ENCODE measurements at places on chromosomes 11 and 22.

- DNase-seq = peak; percentile 66
These were observed 1.8 kb downstream of the FJX1 start for GRCh38 chr11:35619855-35620640.

- DNase-seq = no peak
These were observed 45.8 kb upstream of the SLN start for GRCh38 chr11:107757661-107758060.

DNA sequence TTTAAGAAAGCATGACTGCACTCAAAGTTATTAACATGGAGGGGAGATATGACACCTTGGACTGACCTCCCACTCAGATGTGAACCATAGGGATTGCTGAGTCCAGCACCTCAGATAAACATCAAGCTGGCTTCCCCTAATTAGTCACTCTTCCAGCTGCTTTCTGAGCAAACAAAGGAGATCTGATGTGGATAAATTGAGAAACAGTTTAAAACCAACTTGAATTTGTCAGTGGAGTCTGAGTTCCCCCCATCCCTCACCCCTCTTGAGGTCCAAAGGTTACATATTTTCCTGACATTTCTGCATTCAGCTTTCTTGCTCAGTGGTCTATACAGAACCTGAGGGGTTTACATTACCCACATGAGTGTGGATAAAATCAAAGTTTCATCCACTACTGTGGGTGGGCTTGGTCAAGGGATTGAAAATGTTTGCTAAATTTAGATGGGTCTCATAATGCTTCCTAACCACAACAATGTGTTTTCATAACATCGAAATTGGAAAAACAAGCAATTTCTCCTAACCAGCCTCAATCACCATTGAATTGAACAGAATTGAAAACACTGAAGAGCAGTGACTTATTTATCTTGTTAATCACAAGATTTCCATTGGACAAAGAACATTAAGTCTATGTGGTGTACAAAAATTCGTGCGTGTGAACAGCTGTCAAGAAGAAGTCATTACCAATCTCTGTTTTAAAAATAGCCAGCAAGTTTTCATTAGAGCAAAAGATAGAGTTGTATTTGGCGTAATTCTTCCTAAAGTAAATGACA lies 292.3 kb downstream of the METTL15 start:
- no peak for DNase-seq

DNA sequence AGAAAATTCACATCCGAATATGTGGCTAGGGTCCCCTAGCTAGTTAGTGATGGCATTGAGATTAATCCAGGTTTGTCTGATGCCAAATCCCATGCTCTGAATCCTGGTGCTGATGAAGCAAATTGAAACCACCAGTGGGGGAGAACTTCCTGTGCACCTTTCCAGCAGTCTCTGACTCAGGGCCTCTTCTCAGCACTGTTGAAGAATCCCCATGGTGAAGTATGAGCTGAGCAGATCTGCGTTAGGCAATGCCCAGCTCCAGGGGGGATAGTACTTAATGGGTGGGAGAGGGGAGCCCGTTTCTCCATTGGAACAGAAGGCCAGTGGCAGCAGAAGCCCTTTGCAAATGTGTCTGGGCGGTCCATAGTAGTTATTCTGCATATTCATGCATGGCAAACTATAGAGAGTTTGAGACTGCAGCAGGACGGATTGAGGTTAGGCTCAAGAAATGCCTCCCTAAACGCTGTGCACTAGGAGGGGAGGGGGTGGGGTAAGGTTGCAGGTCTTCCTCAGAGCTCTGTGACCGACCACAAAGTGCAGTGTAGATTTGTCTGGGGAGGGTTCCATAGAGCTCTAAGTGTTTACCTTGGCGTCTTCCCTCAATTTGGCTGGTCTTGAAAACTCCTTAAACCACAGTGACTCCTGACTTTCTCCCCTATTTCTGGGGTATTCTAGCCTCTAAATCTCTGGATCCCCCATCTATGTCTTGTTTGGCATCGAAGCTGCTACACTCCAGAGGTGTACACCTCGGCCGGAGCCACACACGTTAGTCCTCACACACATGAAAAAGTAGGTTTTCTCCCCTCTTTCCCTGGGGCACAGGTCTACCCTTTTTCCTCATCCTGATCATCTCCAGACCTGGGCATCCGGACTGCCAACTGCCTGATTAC lies 4.8 kb downstream of the POU2F3 start:
- DNase-seq = no peak

DNA sequence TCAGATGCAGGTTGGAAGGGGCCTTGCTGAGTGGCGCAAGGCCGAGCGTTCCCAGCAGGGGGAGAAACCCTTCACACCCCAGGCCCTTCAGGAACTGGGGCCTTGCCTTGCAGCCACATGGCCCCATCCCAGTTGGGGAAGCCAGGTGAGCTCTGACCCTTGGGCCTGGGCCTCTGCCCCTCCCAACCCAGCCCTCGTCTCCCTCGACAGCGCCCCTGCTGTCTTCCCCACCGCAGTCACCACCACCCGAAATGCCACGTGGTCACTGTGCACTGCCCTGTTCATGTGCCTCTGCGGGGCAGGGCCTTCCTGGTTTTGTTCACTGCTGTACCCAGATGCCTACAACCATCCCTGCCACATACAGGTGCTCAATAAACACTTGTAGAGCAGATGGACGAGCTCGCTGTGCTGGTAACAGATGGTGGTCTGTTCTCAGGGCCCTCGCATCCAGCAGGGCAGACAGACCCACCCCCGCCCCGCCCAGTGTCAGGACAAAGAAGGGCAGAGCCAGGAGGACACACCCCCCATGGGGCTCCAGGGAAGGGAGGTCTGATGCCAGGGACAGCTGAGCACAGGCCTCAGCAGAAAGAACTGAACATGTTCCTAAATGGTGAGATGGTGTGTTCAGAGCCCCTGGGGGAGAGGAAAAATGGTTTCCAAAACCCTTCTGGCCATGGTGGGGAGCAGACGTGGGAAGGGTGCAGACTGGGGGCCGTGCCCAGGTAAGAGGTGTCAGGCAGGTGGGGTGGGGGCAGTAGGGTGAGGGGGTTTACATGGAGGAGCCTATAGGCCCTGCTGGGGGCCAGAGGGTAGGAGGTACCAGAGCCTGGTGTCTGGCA lies 3.7 kb downstream of the POLR2L start:
- DNase-seq = no peak

- DNase-seq = no peak
These were observed 125.7 kb downstream of the KCNQ1OT1 start for GRCh38 chr11:2574043-2574552.

DNA sequence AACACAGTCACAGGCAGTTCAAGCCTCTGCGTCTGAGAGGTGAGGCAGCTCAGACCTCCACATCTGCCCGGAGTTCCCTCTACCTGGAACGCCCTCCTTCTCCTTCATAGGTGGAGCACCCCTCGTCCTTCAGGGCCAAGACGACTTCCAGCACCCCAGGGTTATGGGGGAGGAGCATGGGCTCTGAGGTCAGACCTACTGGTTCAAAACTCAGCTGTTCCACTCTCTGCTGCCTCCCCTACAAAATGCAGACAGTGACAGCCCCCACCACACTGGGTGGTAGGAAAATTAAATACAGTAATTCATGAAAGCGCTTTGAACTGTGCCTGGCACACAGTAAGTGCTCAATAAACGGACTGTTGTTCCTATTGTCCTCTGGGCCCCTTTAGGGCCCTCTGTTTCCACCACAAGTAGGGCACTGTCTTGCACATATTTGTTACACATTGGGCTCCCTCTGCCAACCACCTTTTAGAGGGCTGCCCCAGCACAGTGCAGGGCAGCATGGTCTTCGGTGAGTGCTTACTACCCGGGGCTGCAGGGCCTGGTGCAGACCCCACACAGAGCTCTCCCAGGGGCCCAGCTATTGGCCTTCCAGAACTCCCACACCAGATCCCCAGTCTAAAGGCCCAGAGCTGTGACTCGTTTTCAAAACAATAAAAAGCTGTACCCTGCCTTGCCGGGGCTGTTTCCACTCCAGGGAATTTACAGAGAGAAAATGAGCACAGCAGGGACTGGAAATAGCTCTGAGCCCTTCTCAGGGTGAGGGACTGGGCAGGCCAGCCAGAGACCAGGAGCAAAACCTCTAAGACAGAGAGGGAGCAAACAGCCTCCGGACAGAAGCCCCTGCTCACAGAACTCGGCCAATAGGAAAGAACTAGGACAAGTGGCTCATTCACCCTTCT lies 2.5 kb downstream of the TMEM184B start:
- DNase-seq = no peak
